ENCODE measurements at places on chromosomes 7 and 10.

DNA sequence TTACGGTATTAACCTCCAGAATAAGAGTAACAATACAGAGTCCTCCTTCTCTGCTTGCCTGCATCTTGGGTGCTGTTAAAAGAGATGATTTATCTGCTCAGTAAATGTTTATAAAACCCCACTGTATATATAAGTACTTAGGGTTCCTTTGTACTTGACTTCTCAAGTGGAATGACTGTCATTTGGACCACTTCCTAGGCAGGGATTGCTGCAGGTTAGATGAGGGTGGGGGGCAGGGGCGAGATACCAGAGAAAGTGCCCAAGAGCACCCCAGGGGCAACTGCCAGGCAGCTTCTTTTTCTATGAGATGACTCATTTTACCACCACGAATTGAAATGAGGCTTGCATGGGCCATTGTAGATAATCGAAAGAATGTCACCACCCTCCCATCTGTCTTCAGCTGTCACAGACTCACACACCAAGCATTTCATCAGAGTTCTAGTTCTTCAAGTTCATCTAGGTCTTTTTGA is 421.9 kb upstream of the GALNT17 start:
- DNase-seq, result no peak

- no peak for DNase-seq
These were observed 71.9 kb downstream of the PLXDC2 start for GRCh38 chr10:19888061-19888660.

DNA sequence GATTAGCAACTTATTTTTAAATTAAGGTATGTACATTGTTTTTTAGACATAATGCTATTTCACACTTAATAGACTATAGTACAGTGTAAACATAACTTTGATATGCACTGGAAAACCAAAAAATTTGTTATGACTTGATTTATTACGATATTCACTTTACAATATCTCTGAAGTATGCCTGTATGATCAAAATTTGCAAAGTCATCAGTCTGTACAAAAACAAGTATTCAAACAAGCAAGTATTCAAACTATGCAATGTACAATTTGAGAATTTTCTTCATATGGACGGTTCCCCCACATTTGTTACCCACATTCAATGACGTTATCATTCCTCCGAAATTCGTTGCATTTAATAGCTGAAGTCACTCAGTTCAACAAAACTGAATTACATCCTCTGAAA is 147.9 kb downstream of the AVL9 start:
- no peak for DNase-seq

GRCh38 chr7:149479568-149479967 is 18.0 kb downstream of the ZNF746 start:
- DNase-seq, result no peak

DNA sequence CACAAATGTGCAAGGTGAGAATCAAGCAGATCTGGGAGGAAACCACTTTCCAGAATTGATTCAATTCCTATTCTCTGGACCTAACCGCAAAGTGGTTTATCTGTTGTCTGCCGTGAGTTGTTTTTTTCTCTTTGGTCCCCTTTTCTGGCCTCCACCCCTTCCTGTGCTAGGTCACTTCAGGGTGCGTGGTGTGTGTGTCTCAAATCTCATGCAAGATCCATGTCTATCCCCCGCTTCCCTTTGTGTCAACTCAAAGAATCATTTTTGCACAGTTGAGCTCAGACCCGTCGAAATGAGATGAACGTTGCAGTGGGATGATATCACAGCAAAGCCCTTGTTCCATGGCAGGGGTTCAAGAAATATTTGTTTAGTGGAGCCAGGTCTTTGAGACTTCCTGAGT is 184.5 kb downstream of the GATA3 start:
- no peak for DNase-seq

DNA sequence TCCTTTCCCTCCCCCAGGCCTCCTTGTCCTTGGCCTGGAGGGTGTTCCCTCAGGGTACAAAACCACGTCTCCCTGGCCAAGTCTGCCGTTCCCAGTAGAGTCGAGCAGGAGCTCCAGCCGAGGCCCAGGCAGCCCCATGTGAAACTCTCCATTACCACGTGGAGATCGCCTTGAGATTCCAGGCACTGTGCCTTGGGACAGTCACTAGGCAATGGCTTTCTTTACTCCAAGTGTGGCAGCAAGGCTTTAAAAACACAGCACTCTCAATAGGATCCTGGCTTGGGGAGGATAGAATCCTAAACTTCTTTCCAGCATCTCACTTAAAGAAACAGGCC is 57.5 kb downstream of the PLXNA4 start:
- DNase-seq, result no peak

DNA sequence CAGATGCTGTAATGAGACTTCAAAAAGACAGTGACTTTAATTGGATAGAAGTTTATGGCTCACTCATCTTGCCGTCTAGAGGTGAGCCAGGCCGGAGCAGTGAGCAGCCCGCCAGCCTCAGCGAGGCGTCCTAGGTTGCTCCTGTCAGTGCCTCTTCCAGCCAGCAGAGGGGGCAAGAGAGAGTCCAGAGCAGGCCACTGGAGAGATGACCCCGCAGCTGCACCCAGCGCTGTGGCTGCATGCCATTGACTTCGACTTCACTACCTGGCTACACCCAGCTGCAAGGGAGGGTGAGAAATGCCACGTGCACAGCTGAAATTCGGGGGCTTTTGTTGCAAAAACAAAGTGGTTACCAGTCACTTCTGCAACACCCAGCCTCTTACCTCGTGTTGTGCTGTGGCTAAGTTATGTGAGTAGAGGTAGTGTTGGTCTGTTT is 26.5 kb downstream of the NUB1 start:
- peak; percentile 61 for DNase-seq

- DNase-seq, result no peak
These were observed 43.9 kb downstream of the CUX1 start for GRCh38 chr7:101861218-101861775.

- DNase-seq, result no peak
These were observed 73.5 kb downstream of the ZRANB1 start for GRCh38 chr10:125015356-125015944.

- DNase-seq, result no peak
These were observed 173.8 kb upstream of the HABP2 start for GRCh38 chr10:113379091-113379490.

- no peak for DNase-seq
These were observed 330.1 kb downstream of the EXOC4 start for GRCh38 chr7:133582766-133583523.

GRCh38 chr10:12614177-12614995 is 265.0 kb downstream of the CAMK1D start:
- no peak for DNase-seq

DNA sequence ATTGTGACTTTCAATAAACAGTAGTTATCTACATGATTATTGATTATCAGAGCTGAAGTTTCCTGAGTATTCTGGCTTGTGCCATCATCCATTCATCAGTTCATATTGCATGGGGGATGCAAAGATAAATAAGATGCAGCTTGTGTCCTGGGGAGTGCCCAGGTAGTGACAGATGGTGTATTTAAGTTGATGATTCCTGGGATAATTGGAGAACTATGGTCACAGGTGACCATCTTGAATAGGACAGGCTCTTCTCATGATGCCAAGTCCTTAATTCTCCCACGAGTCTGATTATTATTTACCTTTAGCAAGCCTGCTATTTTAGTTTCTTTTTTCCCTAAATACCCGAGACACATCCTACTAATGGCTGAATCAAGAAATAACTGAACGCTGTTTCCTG is 64.9 kb downstream of the PLPP4 start:
- DNase-seq, result no peak

DNA sequence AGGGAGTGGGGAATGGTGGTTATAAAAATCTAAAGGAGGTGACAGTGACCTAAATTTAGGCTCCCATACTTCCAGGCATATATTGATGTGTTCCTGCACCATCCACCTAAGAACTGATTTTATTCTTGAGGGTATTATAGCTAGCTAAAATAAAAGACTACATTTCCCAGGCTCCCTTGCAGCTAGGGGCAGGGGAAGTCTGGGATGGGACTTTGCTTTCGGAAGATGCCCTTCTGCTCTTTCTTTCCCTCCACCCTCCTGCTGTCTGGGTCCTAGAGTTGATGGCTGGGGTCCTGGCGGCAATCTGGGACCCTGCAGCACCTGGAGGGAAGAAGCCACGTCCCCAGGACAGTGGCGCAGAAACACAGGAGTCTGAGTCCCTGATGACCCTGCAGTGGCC is 53.8 kb upstream of the SAMD8 start:
- no peak for DNase-seq

GRCh38 chr10:35896001-35896400 is 253.9 kb upstream of the FZD8 start:
- DNase-seq, result no peak

GRCh38 chr7:113752289-113752688 is 166.5 kb downstream of the PPP1R3A start:
- DNase-seq, result no peak

- no peak for DNase-seq
These were observed 130.1 kb downstream of the RGS10 start for GRCh38 chr10:119412244-119413092.

DNA sequence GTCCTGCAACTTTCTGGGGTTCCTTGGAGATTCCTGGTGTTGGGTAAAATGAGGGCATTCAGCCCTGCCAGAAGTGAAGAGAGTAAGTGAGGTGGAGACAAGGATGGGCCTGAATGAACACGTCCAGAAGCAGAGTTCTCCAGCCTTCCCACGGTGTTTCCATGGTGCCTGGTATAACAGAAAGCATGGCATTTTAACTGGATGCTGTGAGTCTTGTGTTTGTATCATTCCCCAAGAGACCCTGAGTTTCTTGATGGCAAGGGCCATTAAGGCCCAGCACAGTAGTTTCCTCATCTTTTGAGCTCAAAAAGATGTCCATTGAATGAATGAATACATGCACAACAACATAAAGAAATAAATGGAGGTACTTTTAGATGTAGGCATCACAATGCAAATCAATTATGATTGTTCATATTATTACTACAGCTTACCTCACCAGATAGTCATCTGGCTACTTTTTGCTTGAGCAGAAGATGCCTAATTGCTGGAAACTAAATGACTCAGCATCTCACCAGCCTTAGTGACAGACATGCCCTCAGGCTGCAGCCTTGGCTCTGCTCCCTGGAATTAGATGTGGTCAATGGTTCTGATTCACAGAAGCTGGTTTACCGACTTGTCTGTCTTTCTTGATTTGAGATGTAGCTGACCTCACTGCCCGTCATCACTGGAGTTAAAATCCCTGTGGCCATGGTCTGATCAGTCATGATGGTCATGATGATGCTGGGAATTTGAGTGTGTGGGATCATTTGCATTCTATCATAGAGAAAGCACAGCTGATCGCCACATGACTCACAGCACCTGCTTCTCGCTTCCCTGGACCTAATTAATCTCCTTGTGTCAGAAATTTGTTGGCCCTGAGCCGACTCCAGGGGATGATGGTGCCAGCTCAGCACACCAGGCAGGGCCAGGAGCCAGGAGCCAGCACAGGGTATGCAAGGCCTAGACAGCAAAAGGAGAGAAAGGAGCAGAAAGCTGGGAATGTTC is 83.9 kb downstream of the CXCL12 start:
- DNase-seq, result no peak

DNA sequence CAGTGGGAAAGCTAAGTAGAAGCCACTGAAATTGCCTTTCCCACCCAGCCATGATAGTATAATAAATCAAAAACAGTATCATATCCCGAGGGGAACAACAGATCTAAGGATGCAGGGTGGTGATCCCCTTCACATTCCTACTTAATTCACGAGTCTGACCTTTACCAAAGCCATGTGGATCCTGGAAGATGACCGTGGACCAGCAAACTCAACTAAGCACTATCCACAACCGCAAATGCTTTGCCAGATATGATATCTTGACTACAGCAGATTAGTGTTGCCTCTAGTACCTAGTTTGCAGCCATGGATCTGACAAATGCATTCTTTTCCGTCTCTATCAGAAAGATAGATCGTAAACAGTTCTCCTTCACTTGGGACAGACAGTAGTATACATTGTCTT is 67.3 kb upstream of the IL6 start:
- DNase-seq, result no peak

DNA sequence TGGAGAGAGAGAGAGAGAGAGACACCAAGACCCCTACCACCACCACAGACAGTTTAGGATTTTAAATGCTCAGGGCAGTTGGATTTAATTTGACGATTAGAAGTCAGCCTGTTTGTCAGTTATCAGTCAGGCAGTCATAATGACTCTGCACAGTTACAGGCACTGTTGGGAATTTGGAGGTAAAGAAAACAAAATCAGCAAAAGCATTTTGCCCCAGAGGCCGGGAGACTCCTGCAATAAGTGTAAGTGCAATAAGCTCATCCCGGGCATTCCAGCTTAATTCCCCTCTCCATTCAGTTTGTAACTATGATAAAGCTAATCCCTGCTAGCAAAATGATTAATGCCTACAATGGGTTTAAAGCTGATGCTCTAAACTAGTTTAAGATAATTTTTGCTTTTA is 13.5 kb downstream of the SEMA3C start:
- DNase-seq, result no peak

DNA sequence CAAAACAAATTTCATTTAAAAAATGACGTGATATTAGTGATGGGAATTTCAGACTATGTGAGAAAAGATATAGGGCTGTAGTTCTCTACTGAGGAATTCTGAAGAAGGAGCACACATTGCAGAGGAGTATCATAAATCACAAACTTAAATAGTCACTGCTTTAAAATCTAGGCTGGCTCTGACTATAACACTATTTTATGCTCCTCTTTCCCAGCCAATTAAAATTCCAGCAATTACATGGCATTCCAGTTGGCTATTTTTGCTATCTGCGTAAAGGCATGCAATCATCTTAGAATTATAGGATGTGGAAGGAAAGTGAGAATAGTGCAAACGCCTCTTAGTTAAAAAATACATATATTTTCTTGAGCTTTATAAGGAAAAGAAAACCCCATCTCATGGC is 123.1 kb downstream of the GNAI1 start:
- no peak for DNase-seq

DNA sequence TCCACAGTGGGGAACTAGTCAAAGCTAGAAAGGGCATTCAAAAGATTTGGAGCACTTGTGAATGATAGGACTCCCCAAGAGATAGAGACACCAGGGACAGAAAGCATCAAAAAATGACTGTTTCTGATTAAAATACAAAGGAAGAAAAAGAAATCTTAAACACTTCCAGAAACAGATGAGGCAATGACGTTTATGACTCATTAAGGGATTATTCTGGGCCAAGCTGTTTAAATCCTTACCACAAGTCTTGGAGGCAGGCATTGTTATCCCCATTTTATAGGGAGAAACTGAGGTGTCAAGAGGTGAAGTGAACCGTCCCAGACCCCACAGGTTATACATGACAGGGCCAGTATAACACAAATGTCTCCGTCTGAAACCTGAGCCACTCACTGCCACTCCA is 68.3 kb upstream of the AMPH start:
- no peak for DNase-seq

GRCh38 chr10:3791974-3792633 is 7.1 kb upstream of the KLF6 start:
- DNase-seq, result no peak

- peak; percentile 33 for DNase-seq
These were observed 13.7 kb upstream of the KBTBD2 start for GRCh38 chr7:32905175-32905662.
